ENCODE measurements at places on chromosomes 12 and 14.

- DNase-seq = no peak
Observed at GRCh38 chr12:69828897-69829296, 3.9 kb downstream of the MYRFL start.

- DNase-seq = peak; percentile 9
Observed at GRCh38 chr12:97148941-97149559, 242.0 kb downstream of the NEDD1 start.

DNA sequence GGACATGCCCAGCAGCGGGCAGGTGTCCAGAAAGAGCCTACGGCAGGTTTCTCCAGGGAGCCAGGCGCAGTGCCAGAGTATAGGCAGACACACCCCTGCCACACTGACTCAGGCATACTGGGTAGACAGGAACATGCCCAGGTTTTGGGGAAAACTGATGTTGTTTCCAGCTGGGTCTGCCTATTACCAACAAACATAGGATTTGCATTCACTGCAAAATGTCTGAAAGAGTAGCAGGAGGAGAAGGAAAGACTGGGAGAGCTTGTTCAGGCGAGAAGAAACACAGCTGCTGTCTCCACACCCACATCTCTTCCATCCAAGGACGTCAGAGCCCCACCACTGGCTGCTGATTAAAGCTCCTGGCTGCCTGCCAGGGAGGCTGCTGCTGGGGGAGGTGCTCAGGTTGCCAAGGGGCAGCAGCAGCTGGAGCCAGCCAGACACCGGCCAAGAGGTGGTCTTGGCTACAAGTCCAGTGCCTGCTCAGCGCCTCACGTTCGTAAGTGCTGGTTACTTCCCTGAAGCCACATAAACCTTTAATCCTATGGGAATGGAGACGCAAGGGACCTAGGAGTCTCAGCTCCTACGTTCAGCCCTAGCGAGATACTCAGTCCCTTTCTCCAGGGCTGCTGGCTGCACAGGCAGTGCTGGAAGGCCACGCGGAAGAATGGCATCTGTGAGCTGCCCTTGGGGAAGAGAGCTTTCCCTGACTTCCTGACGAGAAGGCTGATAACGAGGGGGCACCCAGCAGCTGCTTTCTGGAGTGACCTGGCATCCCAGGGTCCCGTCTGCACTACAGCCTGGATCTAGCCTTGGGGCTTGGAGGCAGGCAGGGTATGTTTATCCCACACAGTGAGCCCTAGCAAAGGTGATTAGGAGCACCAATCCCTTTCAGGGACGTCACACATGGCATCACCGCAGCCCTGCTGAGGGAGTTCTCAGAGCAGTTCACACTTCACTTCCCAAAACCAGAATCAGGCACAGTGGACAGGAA lies 58.1 kb downstream of the PLEKHG3 start:
- no peak for DNase-seq

DNA sequence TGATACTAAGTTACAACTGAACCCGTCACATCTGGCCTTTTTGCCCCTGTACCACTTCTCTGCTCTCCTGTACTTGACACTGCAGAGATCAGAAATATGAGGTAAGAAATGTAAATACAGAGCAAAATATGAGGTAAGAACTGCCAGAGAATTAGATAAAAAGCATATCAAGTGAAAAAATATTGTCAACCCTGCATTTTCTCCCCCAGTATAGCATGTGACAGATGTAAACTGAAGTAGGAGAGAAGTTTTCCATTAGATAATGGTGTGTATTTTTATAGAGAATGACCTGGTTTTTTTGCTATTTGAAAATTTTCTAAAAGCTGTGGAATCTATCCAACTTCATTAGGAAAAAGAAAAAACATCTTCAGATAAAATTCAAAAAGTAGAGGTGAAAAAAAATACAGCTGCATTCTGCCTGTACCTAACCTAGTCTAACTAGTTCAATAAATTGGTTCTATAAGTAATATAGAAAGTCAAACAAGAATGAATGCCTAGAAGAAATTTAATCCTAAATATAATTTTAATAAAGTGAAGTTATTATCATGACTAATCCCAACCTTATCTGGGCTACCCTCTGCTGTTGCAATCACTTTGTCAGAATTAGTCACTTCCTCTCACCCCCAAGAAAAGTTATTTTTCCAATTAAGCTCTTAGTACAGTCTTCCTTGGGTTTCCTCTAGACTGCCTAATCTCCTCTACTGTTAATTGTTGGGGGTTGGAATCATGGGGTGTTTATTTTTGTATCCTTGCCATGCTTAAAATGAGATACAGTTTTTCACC lies 210.0 kb downstream of the RASSF9 start:
- peak; percentile 6 for DNase-seq

DNA sequence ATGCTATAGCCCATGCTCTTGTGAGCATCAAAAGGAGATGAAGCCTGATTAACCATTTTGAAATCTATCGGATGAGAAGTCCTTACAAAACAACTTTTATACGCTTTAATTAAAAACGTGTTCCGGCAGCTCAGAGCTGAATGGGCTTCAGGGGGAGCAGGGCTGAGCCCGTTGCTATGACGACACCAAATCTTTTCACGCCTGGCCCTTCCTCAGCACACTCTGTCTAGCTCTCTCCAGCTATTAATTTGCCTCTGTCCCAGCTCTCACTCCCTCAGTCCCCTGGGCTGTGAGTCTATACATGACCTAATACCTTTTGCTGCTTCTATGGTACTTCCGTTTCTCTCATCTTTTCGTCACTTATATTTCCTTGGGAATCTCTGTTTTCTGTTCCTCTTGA lies 15.8 kb downstream of the FOXA1 start:
- DNase-seq = no peak

- no peak for DNase-seq
Observed at GRCh38 chr14:70704960-70705359, 63.2 kb downstream of the TTC9 start.

- peak; percentile 17 for DNase-seq
Observed at GRCh38 chr14:52950410-52950897, 396 bp downstream of the FERMT2 start.

GRCh38 chr14:31270196-31270772 lies 62.7 kb upstream of the HECTD1 start:
- no peak for DNase-seq

DNA sequence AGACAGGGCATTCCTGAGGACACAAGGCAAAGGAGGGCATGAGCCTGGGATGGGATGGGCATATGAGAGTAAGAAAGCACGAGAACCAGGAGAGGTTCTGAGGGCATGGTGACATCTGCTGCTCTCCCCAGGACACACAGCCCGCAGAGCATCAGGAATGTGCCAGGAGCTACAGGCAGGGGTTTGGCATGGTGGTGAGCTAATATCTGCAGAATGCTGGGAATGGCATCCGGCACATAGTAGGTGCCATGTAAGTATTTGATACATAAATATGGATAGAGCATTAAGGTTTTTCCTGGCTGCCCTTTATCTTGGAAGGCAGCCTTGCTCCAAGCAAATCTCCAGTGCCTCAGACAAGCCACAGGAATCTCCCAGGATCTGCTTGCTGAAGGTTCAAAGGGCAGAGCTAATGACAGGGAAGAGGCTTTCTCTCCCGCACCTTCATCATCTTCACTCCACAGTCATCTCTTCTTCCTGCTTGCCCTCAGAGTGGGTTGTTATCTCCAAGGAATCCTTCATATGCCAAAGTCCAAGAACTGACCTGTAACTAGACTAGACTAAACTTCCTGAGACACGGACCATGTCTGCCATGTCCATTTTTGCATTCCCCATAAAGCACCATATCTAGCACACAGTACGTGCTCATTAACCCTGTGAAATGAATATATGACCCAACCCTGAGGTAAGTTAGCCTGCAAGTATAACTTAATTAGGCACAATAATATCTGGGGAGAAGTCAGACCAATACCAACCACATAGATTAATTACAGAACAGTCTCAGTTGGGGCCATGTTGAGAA lies 62.0 kb upstream of the SCN8A start:
- DNase-seq = no peak

- DNase-seq = no peak
Observed at GRCh38 chr14:64089920-64090319, 204.3 kb downstream of the ESR2 start.

DNA sequence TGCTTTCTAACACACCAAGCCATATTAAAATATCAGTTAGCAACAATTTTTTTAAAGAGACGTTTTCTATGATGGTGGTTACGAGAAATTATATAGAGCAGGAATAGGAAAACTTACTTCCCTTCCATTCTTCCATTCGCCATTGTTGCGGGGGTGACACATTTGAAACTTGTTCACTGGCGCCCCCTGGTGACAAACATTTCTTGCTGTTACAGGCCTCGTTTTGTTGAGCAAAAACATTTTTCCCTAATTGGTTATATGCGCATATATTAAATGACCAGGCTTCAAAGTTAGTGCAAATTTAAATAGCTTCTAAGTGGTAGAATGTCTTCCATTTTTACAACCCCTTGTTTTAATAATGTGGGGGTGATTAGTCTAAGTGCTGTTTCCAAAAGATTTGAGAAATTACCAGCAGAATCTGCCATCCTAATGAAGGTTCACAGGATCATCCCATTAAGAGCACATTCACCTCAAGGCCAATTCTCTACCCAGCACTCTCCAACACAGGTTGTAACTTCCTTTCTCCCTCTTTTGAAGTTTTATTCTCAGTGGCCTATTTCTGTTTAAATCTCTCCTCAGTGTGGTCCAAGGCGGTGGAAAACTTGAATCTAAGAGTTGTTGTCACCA lies 1124.7 kb downstream of the FLRT2 start:
- DNase-seq = no peak

GRCh38 chr12:100185361-100185894 lies 15.2 kb upstream of the ACTR6 start:
- DNase-seq = no peak

GRCh38 chr12:127133675-127134335 lies 1133.2 kb upstream of the TMEM132C start:
- no peak for DNase-seq

DNA sequence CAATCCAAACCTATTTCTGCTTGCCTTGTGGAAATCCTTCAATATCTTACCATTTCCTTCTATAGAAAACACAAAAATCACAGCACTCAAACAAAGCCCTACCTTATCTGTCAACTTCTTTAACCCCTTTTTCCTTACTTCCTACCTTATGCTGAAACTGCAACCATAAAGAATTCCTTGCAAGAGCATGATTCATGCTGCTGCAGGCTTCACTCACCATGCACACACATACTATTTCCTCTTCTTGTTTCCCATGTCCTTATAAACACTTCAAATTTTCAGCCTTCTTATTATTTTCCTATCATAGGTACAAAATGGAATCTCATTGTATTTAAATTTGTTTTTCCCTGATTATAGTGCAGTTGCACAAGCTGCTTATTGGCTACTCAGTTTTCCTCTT lies 23.3 kb downstream of the LMNTD1 start:
- no peak for DNase-seq

DNA sequence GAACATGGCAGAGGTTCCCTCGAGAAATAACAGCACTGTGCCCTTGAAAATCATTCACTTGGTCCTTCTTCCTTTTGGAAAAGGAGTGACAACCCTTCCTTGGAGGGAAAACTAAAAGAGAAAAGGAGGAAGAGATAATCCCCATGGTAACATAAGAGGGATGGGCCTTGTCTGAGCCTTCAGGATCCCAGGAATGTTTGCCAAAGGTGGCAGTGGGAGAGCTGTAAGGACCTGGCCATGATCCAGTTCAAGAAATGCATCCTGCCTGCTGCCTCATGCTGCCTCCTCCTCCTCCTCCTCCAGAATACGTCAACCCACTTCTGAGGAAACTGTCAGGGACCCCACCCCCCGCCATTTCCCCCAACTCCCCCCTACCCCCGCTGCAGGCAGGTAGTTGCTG lies 118.8 kb downstream of the KCNK10 start:
- DNase-seq = no peak

GRCh38 chr12:47949441-47950341 lies 13.7 kb upstream of the TMEM106C start:
- DNase-seq = peak; percentile 82

- no peak for DNase-seq
Observed at GRCh38 chr14:102778338-102779083, 1.3 kb downstream of the TRAF3 start.

DNA sequence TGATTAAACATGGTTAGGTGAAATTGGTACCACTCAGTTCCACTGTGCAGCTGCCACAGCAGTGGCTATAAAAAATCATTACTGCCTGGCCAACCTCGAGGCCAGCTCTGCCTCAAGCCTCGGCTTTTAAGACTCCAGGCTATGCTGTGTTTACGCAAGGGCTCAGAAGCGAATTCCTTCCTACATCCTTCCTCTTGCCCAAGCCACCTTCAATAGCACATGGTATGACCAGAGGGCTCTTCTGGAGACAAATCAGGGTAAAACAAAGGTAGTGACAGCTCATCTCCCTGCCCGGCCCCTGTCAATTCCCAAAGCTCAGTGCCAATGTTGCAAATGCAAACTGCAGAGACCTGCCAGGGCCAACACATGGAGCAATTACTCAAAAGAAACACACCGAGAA lies 31.9 kb downstream of the NUAK1 start:
- DNase-seq = no peak

GRCh38 chr14:95228240-95228639 lies 70.9 kb upstream of the DICER1 start:
- DNase-seq = no peak

DNA sequence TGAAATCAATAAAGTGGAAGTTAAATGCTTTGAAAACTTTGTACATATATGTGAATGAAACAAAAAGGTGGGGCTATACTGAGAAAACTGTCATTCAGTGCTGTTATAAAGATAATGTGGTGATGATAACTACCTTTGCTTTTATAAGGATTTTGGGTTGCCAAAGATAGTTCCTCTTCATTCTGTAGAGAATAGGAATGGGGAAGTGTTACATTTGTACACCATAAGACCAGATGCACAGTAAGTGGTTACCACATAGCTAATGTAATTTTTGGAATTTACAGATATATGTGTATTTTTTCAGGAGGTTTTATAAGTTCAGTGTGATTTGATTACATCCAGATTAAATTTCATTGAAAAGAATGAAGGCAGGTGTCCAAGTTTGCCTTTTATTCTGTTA lies 18.1 kb downstream of the RAB21 start:
- DNase-seq = no peak

DNA sequence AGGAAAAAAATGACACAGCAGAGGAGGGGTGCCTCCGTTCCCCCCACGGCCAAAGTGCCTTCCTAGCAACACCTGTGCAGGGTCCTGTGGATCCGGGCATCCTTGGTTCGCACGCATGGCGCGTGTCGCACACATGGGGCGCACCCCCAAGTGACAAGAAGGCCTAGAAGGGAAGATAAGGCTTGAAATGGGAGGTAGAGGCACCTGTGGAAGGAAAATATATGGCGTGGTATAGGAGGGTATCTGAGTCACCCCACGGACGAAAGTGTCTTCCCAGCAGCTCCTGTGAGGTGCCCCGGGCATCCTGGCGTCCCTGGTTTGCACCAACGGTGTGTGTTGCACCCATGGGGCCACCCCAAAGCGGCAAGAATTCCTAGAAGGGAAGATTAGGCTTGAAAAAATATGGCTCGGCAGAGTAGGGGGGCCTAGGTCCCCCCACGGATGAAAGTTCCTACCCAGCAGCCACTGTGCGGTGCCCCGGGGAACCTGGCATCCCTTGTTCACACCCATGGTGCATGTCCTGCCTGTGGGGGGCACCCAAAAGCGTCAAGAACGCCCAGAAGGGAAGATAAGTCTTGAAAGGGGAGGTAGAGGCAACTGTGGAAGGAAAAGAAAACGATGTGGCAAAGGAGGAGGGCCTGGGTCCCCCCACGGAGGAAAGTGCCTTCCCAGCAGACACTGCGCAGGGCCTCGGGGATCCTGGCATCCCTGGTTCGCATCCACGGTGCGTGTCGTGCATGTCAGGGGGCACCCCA lies 280.0 kb downstream of the ALG10 start:
- DNase-seq = no peak

- DNase-seq = no peak
Observed at GRCh38 chr12:13211191-13211858, 14.8 kb downstream of the EMP1 start.

GRCh38 chr14:68851078-68851477 lies 58.2 kb upstream of the ZFP36L1 start:
- DNase-seq = no peak

Measured in SW 1271 (cell line).